ENCODE measurements at places on chromosomes 16 and 17. TPM values are rescaled to one million over a fixed set of nuclear protein-coding genes. Genes with fewer than 3 reads are reported as not detected.

The ZNF423 gene
- 3.2 TPM for total RNA-seq

The MMP15 gene
- 16.0 TPM for total RNA-seq

The HOXB6 gene
- 27.4 TPM for total RNA-seq

The ANKRD40CL gene
- total RNA-seq = not detected

The SLC52A1 gene
- total RNA-seq = not detected

The SCNN1B gene
- not detected for total RNA-seq

The CAVIN1 gene
- total RNA-seq = 663 TPM

The ABCA9 gene
- 2.0 TPM for total RNA-seq

The C17orf78 gene
- total RNA-seq = not detected

The DPEP1 gene
- 0.60 TPM for total RNA-seq

The BAHCC1 gene
- total RNA-seq = 11.6 TPM

DNA sequence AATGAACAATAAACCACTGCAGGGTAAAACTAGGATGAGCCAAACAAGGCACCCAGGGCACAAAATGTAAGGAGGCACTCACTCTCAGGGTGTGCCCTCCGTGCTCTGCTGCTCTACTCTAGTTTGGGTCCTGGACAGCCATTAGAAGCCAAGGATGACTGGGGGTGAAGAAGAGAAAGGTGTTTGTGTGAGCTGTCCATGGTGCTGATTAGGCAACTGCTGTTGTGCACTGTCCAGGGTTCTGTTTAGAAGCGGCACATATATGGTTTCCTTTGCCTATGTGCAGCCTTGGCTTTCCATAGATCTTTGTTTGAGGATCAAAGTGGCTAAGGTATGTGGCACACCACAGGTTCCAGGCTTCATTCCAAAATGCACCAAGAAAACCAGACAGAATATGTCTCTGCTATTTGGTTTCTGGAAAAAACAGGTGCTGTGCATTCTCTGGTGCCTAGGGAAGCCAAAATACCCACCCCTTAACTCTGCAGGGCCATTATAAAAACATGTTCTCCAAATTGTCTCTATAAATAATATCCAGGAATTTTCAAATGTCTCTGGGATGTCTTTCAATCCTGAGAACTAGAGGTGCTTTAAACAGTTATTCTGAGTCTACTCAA lies 123.5 kb downstream of the CBLN1 start:
- no peaks in the 10 kb centered on the region for H3K4me1 ChIP-seq
- no peaks in the 10 kb centered on the region for H3K27me3 ChIP-seq
- no peak for DNase-seq
- H3K36me3 ChIP-seq = no peaks in the 10 kb centered on the region
- no peak overlapping the region for H3K4me3 ChIP-seq

DNA sequence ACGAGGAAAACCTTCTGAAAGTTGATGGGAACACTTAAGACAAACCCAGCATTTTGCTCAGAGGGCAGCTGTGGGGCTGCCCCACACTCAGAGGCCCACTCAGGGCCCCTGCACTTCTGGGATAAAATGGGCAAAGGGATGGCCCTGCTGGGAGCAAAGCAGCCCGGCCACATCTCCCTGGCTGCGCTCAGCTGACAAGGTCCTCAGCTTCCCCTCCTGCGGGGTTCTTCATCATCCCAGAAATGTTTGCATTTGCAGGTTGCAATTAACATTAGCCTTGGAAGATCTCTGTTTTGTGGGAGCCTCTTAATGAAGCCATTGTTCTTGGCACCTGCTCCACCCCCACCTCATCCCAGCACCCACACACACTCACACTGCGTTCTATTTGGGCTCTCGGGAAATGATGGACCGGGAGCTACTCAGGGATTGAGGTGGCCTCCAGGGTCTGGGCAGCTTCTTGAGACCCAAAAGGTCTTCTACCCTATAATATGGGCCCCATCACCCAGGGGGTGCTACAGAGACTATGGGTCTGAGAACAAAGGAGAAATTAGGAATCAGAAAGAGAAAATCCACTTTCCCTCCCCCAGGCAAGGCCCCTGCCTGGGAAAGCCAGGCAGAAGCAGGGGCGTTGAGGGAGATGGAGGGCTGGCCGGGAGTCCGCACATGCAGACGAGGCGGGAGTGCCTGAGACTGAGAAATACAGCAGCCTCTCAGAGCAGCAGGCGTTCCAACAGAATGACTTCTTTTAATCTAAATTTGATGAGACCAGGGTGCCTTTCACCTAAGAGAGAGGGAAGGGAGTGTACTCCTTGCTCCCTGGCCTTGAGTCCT lies 53.7 kb upstream of the RPL38 start:
- no peak for DNase-seq
- no peak overlapping the region for H3K4me3 ChIP-seq
- H3K36me3 ChIP-seq = no peaks in the 10 kb centered on the region
- no peak overlapping the region for H3K27ac ChIP-seq
- H3K4me1 ChIP-seq = no peaks in the 10 kb centered on the region
- H3K27me3 ChIP-seq = no peaks in the 10 kb centered on the region

DNA sequence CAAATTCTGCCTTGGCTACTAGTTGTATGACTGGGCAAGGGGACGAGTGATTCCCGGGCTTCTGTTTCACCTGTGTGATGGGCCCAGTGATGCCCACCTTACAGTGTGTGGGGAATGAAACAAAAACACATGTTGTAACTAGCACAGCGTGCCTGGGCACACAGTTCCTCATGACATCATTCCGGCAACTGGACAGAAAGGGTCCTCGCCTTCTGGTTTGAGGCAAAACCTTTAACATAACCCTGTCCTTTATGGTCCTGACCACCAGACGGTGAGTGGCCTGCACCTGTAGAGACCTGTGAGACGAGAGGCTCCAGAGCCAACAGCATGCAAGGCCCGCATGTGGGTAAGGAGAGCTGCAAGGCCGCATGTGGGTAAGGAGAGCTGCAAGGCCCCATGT lies 7.7 kb upstream of the SLC38A8 start:
- no peak overlapping the region for H3K4me3 ChIP-seq
- H3K36me3 ChIP-seq = peaks cover 3% of the 10 kb centered on the region
- H3K27ac ChIP-seq = no peak overlapping the region
- no peaks in the 10 kb centered on the region for H3K4me1 ChIP-seq
- no peak for DNase-seq

DNA sequence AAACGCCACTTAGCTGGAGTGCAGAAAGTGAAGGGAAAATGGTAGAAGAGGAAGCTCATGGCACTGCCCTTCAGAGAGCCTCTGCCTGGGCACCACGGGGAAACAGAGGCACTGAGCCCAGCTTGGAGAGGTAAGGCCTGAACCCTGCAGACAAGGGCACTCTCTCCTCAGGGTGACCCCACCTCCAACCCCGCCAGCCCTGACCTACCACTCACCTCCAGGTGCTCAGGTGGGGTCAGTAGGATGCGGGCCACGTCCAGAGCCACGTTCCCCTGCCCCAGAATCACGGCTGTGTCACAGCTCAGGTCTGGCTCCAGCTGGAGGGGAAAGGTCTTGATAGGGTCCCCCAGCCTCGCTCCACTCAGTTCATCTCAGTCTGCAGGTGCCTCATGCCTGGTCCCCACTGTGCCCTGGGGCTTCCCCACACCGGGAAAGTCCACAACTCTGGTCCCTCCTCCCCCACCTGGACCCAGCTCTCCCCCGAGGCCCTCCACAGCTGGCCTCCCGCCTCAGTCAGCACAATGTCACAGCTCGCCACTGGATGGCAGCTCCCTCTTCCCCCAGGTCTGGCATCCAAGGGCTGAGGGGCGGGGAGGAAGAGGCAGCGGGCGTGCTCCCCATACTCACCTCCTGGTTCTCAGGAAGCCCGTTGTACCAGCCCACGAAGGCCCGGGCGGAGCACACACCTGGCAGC lies 6.0 kb upstream of the GRIN2C start:
- peaks cover 7% of the 10 kb centered on the region for H3K27me3 ChIP-seq
- peaks cover 18% of the 10 kb centered on the region for H3K4me1 ChIP-seq
- no peak for DNase-seq
- H3K27ac ChIP-seq = no peak overlapping the region
- H3K36me3 ChIP-seq = no peaks in the 10 kb centered on the region

- no peak overlapping the region for H3K4me3 ChIP-seq
- peaks cover 6% of the 10 kb centered on the region for H3K4me1 ChIP-seq
Observed at GRCh38 chr16:25031132-25031440, 15.9 kb upstream of the ARHGAP17 start.

- no peaks in the 10 kb centered on the region for H3K27me3 ChIP-seq
- peaks cover 7% of the 10 kb centered on the region for H3K36me3 ChIP-seq
- DNase-seq = peak; percentile 75
Observed at GRCh38 chr17:65055708-65056638, 567 bp downstream of the GNA13 start.

DNA sequence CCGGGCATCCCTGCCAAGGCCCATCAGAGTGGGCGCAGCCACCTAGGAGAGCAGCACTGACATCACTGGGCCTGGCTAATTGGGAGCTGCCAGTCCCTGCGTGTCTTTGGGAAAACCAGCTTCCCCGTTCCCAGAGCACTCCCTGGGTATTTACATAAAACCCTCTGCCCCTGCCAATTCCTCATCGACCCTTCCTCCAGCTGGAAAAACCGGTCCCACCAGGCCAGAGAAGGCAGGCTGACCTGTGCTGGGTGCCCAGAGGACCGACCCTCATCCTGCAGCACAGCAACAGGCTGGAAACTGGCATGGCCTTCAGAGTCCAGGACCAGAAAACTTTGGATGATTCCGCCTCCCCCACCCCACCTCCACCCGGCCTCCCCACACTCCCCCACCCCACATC lies 8.2 kb upstream of the FOXN1 start:
- peaks cover 7% of the 10 kb centered on the region for H3K27me3 ChIP-seq
- H3K4me3 ChIP-seq = no peak overlapping the region
- no peak overlapping the region for H3K27ac ChIP-seq
- H3K4me1 ChIP-seq = no peaks in the 10 kb centered on the region

GRCh38 chr17:19464031-19465026 lies 53.3 kb downstream of the RNF112 start:
- no peak for DNase-seq
- H3K4me1 ChIP-seq = peaks cover 2% of the 10 kb centered on the region
- H3K36me3 ChIP-seq = no peaks in the 10 kb centered on the region
- no peaks in the 10 kb centered on the region for H3K27me3 ChIP-seq
- no peak overlapping the region for H3K4me3 ChIP-seq

DNA sequence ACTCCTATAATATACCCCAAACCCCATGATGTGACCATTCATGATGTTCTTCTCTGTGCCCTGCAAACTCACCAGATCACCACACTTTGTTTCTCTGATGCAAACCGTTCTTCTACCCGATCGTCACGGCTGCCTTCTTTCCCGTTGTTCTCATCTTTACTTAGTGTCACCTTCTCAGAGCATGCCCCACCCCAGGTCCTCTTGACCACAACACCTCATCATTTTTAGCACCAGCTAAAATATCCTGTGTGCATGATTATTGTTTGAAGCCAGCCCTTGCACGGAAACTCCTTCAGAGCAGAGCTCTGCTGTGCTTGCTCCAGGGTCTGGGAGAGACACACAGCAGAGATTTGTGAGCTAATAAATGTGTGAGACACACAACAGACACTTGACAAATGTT lies 38.9 kb upstream of the CREBBP start:
- no peak overlapping the region for H3K27ac ChIP-seq
- peaks cover 3% of the 10 kb centered on the region for H3K27me3 ChIP-seq
- DNase-seq = no peak

DNA sequence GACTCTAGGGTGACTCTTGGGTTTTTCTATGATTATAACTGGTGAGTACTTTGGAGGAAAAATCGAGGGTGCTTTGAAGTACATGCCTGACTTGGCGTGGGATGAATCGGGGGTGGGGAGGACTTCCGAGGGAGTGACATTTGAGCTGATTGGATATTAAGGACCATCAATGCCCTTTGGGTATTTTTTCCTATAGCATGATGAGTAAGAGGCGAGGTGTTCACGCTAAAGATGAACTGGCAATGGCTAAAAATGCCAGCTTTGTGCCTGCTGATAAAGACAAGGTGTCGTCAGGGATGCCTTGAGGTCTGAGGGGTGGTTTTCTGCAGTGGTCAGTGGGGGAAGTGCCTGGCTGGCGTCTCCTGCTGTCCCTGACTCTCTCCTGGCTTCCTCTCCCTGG lies 25.3 kb downstream of the USP43 start:
- no peaks in the 10 kb centered on the region for H3K27me3 ChIP-seq
- DNase-seq = no peak
- H3K4me1 ChIP-seq = no peaks in the 10 kb centered on the region
- no peak overlapping the region for H3K27ac ChIP-seq

GRCh38 chr17:83036666-83037065 lies 42.7 kb upstream of the METRNL start:
- no peaks in the 10 kb centered on the region for H3K36me3 ChIP-seq
- no peak for DNase-seq
- H3K27me3 ChIP-seq = no peaks in the 10 kb centered on the region
- H3K4me1 ChIP-seq = no peaks in the 10 kb centered on the region
- H3K4me3 ChIP-seq = no peak overlapping the region

GRCh38 chr17:58215685-58216084 lies 3.4 kb downstream of the MKS1 start:
- no peaks in the 10 kb centered on the region for H3K27me3 ChIP-seq
- H3K36me3 ChIP-seq = peaks cover 2% of the 10 kb centered on the region

- H3K4me1 ChIP-seq = no peaks in the 10 kb centered on the region
- H3K27me3 ChIP-seq = peaks cover 5% of the 10 kb centered on the region
- no peaks in the 10 kb centered on the region for H3K36me3 ChIP-seq
- no peak overlapping the region for H3K4me3 ChIP-seq
Observed at GRCh38 chr17:57779706-57780105, 34.6 kb upstream of the CCDC182 start.

- H3K27me3 ChIP-seq = no peaks in the 10 kb centered on the region
- H3K4me3 ChIP-seq = no peak overlapping the region
- H3K36me3 ChIP-seq = no peaks in the 10 kb centered on the region
- no peak for DNase-seq
- H3K4me1 ChIP-seq = no peaks in the 10 kb centered on the region
- H3K27ac ChIP-seq = no peak overlapping the region
Observed at GRCh38 chr16:9885467-9885866, 296.8 kb downstream of the GRIN2A start.

DNA sequence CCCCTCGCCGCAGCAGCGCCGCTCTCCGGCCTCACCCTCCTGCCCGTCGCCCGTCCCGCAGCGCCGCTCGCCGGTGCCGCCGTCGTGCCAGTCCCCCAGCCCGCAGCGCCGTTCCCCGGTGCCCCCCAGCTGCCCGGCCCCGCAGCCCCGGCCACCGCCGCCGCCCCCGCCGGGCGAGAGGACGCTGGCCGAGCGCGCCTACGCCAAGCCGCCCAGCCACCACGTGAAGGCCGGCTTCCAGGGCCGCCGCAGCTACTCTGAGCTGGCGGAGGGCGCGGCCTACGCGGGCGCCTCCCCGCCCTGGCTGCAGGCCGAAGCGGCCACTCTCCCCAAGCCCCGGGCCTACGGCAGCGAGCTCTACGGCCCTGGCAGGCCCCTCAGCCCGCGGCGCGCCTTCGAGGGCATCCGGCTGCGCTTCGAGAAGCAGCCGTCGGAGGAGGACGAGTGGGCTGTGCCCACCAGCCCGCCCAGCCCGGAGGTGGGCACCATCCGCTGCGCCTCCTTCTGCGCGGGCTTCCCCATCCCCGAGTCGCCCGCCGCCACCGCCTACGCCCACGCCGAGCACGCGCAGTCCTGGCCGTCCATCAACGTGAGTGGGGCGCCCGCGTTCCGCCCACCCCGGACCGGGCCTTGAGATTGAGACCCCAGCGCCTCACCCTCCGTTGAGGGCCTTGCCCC lies 15.0 kb downstream of the TBKBP1 start:
- DNase-seq = no peak
- H3K36me3 ChIP-seq = no peaks in the 10 kb centered on the region

GRCh38 chr17:82838386-82839063 lies 1.3 kb downstream of the ZNF750 start:
- no peaks in the 10 kb centered on the region for H3K36me3 ChIP-seq
- no peaks in the 10 kb centered on the region for H3K27me3 ChIP-seq
- no peaks in the 10 kb centered on the region for H3K4me1 ChIP-seq
- DNase-seq = no peak

Data from endothelial cell of umbilical vein (primary cell).